ENCODE measurements at places on chromosomes 13 and 19. TPM values are rescaled to one million over a fixed set of nuclear protein-coding genes. Genes with fewer than 3 reads are reported as not detected.

The CBLC gene
- total RNA-seq = 4.1 TPM

The TEX30 gene
- 10.1 TPM for total RNA-seq

The GAPDHS gene
- not detected for total RNA-seq

The ANKRD24 gene
- total RNA-seq = 1.4 TPM

The DMKN gene
- 11.8 TPM for total RNA-seq

The CASP14 gene
- total RNA-seq = 0.48 TPM

The SLC6A16 gene
- total RNA-seq = 3.6 TPM

The GFY gene
- total RNA-seq = not detected

The ZNF382 gene
- 16.1 TPM for total RNA-seq

The RPS15 gene
- 212 TPM for total RNA-seq

The OVOL3 gene
- total RNA-seq = not detected

The SOHLH2 gene
- total RNA-seq = 0.72 TPM

The ZNF610 gene
- 9.9 TPM for total RNA-seq

The IGFLR1 gene
- not detected for total RNA-seq

The ATXN8OS gene
- total RNA-seq = 2.6 TPM

The PBX4 gene
- total RNA-seq = 10.8 TPM

The BEST2 gene
- not detected for total RNA-seq

The FOSB gene
- 357 TPM for total RNA-seq

The CYP2A7 gene
- 0.24 TPM for total RNA-seq
